ENCODE measurements at places on chromosomes 2 and 18.

- DNase-seq = no peak
Observed at GRCh38 chr2:241432824-241433448, 75.4 kb downstream of the STK25 start.

DNA sequence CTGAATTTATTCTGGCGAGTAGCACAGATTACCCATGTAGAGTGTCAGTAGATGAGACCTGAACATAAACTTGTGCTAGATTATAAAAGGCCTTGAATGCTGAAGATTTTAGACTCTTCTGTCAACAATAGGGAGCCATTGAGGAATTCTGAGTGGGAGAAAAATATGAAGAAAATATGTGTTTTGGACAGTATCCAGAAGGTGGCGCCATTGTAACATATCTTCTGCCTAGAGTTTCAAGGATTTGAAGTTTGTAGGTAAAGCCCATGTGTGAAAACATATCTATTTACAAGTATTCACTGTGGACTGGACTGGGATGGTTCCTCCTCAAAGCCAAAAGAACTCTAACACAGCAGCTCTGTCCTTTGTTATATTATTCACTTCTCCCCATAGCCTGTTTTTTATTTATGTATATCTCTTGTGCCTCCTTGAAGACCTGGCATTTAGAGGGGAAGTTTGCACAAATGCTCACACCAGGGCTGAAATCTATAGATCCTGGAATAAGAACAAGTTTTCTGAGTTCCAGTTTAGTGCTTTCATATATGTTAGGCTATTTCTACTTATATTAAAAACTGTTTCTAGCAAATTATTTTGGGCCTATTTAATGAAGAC is 124.9 kb downstream of the RDH14 start:
- DNase-seq = no peak

GRCh38 chr2:3294493-3294892 is 83.1 kb downstream of the EIPR1 start:
- no peak for DNase-seq

- DNase-seq = no peak
Observed at GRCh38 chr2:170297496-170297895, 119.5 kb downstream of the MYO3B start.

GRCh38 chr2:74648009-74648443 is at the start of gene M1AP:
Gene M1AP (minus strand): TSS chr2:74648330. CDS start chr2:74640275, 8,055 bp downstream.
- no peak for DNase-seq

DNA sequence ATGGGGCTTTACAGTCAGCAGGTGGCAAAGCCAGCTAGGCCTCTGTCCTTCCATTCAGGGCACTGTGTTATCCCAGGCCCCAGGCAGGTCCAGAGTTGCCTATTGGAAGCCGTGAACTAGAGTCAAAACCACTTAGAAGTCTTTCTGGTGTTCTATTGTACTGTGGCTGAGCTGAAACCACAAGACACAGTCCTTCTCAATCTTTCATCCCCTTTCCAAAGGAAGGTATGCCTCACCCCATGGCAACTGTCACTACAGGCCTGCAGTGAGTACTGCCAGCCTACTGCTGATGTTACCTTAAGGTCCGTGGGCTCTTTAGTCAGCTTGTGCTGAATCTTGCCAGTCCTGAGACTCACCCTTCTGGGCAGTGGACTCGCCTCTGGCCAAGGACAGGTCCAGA is 181.6 kb downstream of the GULP1 start:
- no peak for DNase-seq

DNA sequence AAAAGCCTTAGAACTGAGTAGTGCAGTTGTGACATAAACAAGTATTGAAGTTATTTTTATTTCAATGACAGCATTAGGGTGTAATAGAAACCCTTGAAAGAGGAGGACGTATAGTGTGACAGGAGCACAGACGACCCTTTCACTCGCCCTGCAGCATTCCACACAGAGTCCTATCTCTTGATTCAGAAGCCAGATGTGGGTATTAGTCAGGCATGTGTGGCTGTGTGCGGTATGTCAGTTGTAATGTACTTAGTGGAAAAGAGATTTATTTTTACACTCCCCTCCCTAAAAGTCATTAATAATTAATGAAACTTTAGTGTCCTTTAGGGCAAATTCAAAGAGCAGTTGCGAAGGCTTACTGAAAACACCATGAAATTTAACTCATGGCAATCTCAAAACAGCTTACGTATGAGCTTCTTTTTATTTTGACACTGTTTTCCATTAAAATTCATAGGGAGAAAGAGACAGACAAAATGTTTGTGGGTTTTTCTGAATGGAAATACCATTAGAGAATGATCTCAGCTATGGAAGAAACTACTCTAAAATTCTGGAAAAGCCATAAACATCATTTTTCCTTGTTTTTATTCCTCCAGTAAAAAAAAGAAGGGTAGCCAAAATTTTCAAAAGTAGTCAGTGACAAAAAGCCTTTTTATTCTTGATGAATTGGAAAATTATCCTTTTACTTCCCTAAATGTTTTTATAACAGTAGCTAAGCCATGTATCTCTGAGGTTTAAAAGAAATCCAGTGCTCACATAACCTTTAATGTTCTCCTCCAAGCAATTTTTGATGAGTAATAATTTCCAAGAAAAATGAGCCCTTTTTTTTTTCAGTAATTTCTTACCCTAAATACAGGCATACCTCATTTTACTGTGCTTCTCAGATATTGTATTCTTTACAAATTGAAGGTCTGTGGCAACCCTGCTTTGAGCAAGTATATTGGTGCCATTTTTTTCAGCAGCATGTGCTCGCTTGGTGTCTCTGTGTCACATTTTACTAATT is 84.0 kb upstream of the DSEL start:
- DNase-seq = no peak

DNA sequence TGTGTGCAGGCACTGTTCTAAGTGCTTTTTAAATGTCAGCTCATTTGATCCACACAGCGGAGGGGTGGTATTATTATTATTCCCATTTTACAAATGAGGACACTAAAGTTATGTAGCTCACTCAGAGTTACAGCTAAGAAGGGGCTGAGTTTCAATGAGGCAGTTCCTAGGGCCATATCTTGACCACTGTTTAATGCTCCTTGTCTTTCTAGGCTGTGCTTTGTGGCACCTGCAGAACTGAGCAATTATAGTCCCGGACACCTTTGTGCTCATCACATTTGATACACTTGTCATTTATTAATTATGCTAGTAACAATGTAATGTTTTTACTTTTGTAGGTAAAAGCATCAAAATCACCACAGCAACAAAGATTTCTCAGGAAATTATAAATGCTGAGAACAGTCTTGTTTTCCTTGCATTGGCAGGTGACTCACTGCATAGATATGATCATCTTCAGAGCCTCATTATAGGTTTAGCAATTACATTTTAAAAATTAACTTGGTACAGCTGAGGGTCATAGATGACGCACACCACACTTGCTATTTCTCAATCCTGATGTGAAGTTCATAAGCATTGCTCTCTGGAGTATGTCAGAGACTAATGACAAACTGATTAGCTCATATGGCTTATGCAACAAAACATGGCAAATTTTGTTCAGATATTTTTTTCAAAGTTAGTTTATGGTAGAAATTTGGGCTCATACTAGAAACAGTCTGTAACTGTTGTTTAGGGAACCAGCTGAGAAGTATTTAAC is 366.8 kb downstream of the TGIF1 start:
- DNase-seq = no peak

GRCh38 chr18:6882401-6882800 is 152.9 kb downstream of the ARHGAP28 start:
- no peak for DNase-seq

GRCh38 chr2:139217641-139218040 is 437.5 kb upstream of the NXPH2 start:
- DNase-seq = no peak

- DNase-seq = no peak
Observed at GRCh38 chr2:40404517-40404916, 47.4 kb downstream of the SLC8A1 start.

DNA sequence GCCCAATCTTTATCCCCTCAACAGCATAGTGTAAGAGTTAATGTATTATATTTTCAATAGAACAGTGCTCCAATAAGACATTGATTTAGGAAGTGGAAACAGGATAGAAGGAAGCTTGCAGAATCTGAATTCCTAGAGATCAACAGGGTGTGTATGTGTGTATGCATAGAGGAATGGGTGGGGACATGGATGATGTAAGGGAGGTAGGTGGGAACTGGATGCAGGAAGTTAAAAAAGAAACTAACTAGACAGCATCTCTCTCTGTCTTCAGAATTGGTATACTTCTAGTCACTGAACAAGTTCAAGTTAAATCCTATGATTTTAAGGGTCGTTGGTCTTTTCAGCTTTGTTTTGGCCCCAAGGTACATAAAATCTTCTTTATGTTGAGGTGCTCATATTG is 196.6 kb downstream of the PMAIP1 start:
- no peak for DNase-seq

DNA sequence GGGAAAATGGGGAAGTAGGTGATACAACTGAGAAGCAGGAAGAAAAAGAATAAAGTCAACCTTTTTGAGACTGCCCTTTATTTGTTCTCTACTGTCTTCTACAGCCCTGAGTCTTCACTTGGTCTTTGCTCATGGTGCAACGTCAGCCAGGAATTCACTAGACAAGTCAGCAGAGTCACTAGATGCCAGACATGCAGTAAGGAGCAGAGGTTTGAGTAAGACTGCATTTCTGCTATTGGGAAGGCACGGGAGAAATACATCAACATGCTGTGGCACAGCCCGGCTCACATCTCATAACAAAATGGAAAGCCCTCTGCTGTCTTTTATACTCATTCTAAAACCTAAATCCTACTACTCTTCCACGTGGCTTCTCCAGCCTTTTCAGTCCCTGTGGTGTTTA is 67.1 kb downstream of the PRELID3A start:
- no peak for DNase-seq

DNA sequence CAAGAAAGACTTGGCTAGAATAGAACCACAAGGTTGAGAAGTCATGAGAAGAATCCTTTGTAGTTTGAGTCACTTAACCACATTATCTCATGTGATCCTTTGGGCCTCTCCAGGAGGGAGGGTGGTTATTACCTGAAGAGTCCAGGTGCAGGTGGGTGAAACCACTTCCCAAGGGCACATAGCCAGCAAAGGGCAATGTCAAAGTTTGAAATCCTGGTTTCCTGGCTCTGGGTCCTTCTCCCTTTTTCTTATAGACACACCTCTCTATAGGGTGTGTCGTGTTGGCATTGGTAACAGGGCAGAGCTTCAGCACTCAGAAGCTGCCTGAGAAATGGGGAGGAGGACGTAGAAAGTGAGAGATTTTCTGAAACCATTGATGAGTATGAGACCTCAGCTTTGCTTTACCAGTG is 137.9 kb downstream of the MGAT5 start:
- DNase-seq = no peak

DNA sequence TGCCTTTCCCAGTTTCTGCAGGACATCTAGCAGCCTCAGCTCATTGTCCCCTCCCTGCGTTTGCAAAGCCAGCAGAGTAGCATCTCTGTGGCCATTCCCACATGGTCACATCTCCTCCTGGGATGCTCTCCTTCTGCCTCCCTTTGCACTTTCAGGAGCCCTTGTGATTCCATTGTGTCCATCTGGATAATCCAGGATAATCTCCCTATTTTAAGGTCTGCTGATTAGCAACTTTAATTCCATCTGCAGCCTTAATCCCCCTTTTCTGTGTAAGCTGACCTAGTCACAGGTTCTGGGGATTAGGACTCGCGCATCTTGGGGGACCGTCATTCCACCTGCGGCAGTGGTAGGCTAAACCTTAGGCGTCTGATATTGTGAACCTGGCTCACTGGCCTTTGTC is 70.7 kb downstream of the NEDD4L start:
- DNase-seq = no peak

GRCh38 chr2:41004700-41005099 is 552.8 kb upstream of the SLC8A1 start:
- no peak for DNase-seq

DNA sequence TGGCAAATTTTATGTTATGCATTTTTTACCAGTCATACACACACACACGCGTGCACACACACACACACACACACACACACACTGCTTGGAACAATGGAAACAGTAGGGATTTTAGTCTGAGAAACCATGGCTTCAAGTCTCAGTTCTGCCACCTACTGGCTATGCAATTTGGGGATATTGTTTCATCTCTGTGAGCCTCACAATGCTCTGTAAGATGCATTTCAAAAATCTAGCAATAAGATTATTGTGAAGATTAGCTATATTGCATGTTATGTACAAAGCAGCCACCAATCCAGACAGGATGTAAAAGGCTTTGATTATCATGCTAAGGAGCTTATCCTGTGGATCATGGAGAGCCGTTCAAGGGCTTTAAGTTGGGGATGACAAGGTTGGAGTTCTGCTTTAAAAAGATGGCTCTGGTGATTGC is 401.4 kb downstream of the NBAS start:
- DNase-seq = no peak

DNA sequence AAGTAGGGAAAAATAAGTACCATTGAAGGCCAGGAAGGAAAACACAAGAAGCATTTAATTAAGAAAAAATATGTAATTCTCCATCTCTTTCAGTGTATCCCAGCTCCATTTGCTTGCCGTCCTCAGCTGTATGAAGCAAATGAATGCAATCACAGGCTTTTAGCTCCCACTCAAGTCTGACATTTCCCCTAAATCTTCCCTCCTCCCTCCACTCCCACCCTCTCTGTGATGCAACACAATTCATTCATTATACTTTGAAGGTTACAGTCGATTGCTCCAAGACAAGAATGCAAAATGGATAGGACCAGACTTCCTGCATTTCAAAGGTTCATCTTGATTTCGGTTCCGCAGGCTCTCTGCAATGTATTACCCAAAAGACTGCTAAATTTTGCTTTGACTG is 172.7 kb upstream of the SERPINE2 start:
- no peak for DNase-seq

DNA sequence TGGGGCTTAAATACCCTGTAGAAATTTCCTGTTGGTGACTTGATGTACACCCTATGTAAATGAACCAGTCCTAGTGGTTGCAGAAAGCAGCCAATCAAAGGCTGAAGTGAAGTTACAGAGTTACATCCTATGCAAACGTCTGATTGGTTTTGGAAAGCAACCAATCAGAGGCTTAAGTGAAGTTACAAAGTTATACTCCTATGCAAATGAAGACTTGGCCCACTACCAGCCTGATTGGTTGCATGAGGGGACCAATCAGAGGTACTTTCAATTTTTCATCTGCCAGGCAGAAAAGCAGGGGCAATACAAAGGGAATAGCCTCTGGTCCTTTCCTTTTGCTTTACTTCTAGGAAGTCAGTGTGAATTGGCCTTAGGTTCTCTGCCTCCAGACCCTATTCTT is 13.6 kb upstream of the ZNF397 start:
- DNase-seq = no peak
